ENCODE measurements at places on chromosomes 3 and 15.

DNA sequence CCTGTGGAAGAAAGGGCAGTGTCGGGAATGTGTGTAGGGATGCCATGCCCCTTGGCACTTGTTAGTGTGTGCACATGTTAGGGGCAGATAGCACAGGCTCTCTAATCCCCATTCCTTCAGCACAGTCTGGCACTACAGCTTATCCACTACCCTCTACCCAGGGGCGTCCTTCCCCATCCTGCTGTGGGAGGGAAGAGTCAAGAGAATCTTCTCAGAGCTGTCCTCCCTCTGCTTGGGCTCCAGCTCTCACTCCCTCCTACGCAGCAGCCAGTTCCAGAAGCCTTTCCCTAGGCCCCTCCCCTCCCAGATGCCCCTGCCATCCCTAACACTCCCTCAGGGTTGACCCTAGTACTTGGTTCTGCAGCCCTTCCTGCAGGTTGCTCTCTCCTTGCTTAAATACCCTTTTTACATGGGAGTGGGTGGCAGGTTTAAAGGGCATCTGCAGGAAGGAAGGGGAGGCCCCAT lies 815 bp upstream of the GRM2 start:
- no peak for DNase-seq

GRCh38 chr15:39299486-39300267 lies 281.2 kb upstream of the THBS1 start:
- DNase-seq, result no peak

GRCh38 chr15:69568173-69569009 lies 115.8 kb downstream of the RPLP1 start:
- no peak for DNase-seq

DNA sequence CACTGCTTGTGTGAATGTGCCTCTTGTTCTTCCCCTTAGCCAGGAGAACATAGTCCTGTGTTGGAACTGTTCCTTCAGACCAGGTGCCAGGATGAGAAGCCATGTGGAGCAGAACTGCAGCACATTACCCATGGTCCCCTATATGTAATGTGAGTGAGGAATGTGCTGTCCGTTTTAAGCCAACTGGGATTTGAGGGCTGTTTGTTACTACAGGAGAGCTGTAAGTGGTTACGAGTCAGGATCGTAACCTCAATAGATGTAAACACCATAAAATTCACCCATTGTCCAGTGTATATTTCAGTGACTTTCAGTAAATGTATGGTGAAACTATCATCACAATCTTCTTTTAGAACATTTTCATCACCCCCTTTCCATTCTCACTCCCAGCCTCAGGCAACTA lies 10.1 kb upstream of the SCAP start:
- DNase-seq, result no peak

DNA sequence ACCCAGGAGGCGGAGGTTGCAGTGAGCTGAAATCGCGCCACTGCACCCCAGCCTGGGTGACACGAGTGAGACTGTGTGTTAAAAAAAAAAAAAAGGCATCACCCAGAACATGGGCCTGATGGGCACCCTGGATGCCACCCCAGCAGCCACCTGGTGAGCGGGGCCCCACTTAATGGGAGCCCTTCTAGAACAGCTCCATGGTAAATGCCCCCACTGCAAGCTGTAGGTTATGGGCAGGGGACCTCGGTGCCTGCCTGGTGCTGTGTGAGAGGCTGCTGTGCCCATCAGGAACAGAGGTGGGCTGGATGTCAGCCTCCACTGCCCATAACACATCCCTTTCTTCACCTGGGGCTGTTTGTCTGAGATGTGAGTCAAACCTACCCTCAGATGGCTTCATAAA lies 156.2 kb upstream of the MEF2A start:
- no peak for DNase-seq

GRCh38 chr3:5092018-5092417 lies 30.1 kb upstream of the ARL8B start:
- no peak for DNase-seq

DNA sequence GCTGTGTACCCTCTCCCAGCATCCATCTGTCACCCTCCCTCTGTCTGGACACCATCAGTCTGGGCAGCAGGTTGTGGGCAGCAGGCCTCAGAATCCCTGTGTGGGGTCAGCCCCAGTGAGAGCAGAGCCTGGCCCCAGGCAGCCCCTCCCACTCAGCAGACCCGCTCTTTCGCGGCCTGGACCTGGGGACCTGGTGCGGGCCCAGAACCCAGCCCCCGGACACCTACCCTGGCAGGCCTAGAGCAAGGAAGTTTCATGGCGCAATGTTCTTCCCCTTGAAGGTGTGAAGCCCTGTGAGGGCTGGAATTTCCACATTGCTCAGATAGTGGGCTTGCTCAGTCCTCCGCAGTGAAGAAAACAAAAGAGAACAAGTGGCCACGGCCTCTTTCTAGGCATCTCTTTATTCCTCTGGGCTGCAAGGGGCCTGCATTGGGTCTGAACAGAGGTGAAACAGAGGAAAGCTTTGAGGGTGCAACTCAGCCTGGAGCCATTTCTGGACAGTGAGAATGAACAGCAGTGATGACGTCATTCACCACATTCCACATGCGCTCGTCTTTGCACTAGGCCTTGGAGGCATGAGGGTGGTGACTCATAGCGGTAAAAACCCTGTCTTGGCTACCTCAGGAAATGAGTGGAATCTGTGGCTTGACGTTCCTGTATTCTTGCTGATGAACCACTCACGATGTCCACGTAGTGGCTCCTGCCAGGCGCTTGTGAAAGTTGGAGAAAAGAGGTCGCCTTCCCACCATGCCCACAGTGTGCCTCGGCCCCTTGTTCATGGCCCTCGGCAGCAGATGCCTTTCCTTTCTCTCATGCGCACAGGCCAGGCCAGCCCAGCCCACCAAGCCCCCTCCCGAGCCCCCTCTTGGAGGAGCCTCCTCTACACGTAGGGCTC lies 66.1 kb downstream of the SLC30A4 start:
- peak; percentile 2 for DNase-seq
